ENCODE measurements at places on chromosomes 2 and 18.

DNA sequence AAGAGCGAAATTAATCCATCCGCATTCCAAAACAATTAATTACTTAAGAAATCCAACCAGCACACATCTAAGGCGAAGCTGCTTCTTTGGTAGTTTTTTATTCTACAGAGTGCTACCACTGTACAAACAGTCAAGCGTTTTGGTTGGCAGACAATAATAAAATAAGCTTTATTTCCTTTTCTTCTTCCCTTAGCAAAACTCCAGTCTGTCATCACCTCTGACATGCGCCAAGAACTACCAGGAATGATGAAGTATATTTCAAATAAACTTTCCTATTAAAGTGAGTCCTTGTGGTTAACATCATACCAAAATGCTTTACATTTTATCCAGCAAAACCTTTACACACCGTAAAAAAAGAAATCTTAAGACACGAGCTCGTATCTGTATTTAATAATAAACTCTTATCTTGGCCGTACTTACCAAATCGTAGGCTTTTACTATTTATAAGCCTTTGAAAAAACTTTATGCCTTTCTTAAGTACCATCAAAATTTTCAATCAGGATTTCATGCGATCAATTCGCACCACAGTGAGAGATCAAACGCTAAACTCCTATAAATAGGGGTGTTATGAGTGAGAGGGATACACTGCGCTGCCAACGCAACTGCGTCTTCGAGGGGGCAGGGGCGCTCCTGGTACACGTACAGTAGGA is 1.3 kb downstream of the ATL2 start:
- no peak for DNase-seq

GRCh38 chr2:63038034-63038433 is 12.6 kb upstream of the OTX1 start:
- DNase-seq, result no peak

DNA sequence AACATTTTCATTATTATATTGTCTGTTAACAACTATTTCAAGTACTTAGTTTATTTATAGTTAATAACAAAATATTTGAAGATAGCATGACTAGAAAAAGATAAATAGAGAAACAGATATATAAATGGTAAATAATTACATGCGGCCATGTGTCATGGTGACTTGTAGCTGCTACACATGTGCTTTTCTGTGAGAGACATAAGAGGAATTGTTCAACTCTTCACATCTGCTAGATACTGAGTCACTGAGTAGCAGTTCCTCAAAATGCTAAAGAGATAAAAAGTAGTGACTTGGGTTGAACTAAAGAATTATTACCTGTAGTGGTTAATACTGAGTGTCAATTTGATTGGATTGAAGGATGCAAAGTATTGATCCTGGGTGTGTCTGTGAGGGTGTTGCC is 37.5 kb upstream of the SCN9A start:
- DNase-seq, result no peak

GRCh38 chr2:10675131-10675530 is 14.6 kb downstream of the NOL10 start:
- DNase-seq, result no peak
